ENCODE measurements at places on chromosomes 7 and 10. TPM values are rescaled to one million over a fixed set of nuclear protein-coding genes. Genes with fewer than 3 reads are reported as not detected.

- no peak for DNase-seq
Observed at GRCh38 chr10:113921561-113922370, 67.3 kb downstream of the NHLRC2 start.

GRCh38 chr10:81564143-81564542 lies 310.9 kb upstream of the NRG3 start:
- DNase-seq: no peak

CFAP46 gene
- total RNA-seq: not detected

DNA sequence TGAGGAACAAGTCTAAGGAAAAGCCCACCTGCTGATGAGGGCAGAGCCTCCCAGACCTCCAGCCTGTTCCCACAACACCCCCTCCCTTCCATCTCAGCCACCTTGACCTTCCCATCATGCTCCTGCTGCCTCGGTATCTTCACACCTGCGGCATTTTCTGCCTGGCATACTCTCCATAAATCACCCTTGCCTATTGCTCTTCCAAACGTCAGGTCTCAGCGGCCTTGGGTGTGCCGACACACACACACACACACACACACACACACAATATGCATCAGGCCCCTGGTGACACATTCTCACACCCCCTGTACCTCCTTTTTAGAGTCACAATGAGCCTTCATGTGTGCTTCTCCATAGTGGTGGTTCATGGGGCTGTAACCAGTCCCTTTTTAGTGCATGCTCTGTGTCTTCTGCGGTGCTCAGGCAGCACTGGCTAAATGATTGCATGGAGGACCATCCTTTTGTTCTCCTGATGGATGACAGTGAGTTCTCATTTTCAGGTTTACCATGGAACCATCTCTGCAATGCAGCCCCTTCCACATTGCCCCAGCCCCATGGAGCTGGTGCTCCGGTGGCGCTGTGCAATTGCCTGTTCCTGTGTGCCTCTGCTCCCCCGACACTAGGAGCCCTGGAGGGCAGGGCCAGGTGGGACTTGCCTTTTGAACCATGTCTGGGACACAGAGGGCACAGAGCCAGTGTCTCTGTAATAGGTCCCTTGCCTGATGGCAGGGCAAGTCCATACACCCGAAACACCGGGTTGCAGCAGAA lies 4.5 kb downstream of the ADIRF start:
- DNase-seq: no peak

DNA sequence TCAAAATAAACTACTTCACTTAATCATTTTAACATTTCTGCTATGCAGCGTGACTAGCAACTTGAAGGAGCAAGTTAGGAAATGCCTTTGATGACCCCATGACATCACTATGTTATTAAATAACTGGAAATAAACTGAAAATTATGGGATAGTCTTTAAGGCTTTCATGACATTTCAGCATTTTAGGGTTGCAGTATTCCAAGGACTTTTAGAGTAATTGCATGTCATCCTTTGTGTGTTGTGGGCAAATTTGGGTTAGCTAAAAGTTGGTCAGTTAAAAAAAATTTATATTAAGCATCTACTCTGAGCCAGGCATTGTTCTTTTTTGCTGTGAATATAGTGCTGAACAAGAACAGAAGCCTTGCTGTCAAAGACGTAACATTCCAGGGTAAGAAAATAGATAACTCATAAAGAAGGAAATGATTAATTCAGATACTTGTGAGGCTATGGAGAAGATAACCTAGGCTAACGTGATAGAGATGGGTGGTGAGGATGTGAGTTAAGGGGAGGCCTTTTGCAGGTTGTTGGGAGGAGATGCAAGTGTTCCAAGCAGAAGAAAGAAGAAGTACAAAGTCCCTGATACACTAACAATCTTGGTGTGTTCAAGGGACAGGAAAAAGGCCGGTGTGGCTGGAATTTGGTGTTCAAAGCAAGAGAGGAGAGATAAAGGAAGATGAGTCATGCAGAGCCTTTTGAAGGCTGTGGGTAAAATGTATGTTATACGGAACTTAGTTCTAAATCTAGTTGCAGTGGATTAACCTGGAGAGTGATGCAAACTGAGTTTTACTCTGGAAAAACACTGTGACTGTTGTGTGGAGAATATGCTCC lies 610.2 kb downstream of the AUTS2 start:
- no peak for DNase-seq

All from activated T-helper 2 cell treated with anti-CD3 and anti-CD28 coated beads, Interferon-gamma antibody, Interleukin-2, Interleukin-4, amounts not matched to agents 10 μg/mL and 5 μg/mL and 100 μg/mL, durations not matched to agents 14 hours and 24 hours and 36 hours (primary cell).